Hypothalamus (tissue), 51 donors: ENCODE measurements at places on chromosomes 13 and 19.

- DNase-seq, result no peak
Measured at GRCh38 chr19:2511991-2512390, 36.1 kb downstream of the GADD45B start.

GRCh38 chr19:8320564-8321066, 560 bp downstream of the NDUFA7 start:
- DNase-seq, result no peak

GRCh38 chr13:97250560-97250959, 28.4 kb downstream of the MBNL2 start:
- DNase-seq, result no peak

- DNase-seq, result no peak
Measured at GRCh38 chr19:35519291-35519690, 5.8 kb upstream of the DMKN start.

DNA sequence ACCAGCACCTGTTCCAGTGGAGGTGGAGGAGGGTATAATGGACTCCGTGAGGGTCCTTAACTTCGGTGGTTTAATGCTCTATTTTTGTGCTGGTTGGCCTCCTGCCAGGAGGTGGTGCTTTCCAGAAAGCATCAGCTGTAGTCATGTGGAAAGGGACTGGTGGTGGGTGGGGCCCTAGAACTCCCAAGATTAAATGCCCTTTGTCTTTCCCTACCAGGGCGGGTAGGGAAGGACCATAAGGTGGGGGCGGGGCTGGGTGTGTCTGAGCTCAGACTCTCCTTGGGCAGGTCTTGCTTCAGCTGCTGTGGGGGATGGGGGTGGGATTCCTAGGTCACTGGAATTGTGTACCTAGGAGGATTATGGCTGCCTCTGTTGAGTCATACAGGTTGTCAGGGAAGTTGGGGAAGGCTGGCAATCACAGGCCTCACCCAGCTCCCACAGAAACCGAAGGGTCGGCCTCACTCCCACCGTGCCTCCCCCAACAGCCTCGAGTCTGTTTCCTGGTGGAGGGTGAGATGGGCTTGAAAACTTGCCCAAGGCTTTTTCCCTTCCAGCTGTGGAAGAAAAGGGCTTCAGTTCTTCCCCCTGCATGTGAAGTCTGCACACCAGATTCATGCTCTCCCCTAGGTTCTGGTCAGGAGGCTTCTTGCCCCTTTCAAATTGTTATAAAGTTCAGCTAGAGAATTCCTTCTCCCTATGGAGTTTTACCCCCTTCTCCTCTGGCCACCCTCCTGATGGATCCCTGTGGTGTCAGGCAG, 60.3 kb upstream of the CLDN10 start:
- DNase-seq, result no peak

DNA sequence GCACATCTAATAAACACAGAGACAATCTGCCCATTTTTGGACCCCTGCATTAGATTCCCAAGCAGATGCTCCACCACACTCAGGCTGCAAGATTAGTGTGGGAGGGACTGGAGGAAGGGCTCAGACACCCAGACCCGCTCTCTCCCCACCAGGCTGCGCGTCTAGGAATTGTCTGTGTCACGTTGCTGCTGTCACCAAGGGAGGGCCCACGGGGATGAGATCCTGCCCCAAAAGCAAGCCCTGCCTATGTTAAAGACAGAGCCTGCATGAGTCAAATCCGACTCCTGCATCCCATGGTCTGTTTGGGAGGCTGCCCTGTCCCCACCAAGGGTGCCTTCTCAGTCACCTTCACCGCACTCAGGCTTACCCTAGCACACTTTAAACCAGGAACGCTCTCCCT, 114.4 kb upstream of the ZNF507 start:
- DNase-seq, result no peak

DNA sequence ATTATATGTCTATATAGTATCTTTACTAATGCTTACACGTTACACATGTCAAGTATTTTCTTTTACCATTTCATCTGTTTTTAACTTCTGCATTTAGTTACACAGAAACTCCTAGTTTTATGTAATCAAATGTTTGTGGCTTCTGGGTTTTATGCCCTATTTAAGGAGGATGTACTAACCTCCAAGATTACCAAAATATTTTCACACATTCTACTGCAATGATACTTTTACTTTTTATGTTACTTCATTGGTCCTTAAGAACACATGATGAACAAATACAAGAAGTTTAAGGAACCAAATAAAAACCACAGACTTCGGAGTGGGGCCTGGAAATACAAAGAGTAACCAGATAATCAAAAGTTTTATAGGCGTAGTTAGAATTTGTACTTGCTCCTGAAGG, 37.2 kb downstream of the ZC3H13 start:
- no peak for DNase-seq

GRCh38 chr13:98988780-98989179, 10.9 kb upstream of the DOCK9 start:
- DNase-seq, result no peak

DNA sequence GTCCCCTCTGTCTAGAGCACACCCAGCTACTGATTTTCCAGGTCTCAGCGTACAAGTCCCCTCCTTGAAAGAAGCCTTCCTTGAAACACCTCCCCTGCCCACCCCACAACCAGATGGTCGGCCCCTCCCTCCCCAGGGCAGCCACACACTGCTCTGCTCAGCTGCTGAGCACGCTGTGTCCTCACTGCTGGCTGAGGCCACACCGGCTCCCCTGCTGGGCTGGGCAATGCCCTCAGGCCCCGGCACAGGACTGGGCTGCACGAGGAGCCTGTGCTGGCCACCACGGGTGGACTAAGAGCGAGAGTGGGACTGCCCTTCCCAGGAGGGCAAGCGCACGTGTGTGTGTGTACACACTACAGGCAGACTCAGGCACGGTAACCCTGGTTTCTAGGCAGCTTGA, 11.8 kb upstream of the RSPH6A start:
- DNase-seq, result no peak

DNA sequence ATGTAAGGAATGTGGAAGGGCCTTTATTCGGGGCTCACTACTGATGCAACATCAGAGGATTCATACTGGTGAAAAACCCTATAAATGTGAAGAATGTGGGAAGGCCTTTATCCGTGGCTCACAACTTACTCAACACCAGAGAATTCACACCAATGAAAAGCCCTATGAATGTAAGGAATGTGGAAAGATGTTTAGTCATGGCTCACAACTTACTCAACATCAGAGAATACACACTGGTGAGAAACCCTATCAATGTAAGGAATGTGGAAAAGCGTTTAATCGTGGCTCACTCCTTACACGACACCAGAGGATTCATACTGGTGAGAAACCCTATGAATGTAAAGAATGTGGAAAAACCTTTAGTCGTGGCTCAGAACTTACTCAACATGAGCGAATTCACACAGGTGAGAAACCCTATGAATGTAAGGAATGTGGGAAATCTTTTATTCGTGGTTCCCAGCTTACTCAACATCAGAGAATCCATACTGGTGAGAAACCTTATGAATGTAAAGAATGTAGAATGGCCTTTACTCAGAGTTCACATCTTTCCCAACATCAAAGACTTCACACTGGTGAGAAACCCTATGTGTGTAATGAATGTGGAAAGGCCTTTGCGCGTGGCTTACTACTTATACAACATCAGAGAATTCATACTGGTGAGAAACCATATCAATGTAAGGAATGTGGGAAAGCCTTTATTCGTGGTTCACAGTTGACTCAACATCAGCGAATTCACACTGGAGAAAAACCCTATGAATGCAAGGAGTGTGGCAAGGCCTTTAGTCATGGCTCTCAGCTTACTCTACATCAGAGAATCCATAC, 44.3 kb downstream of the ZNF585A start:
- no peak for DNase-seq

DNA sequence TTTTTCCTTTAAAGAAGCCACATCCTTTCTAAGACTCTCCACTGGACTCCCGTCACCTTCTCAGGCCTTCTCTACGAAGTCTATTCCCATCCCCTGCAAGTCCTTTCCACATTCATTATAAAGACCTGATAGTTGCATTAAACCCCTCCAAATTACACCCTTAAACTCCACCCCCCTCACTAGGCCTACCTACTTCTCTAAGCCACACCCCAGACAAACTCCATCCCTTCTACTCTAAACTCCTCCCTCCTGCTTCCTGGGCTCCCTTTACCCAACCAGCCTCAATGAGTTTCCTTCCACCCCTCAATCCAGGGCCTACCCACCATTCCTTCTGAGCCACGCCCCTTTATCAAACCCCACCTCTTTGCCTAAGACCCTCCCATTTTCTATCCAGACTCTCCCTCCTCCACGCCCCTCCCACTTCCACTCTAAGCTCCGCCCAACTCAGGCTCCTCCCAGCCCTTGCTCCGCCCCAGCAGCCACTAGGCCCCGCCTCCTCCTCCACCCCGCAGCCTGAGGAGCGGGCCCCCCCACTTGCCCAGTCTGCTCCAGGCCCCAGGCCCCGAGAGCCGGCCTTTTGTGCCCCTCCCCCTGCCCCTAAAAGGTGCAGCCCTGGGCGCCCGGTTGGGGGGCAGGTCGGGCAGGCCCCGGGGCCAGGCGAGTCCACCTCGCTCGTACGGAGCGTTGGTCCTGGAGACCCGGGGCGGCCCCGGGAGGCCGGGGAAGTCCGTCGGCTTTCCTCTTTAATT, 424 bp downstream of the FIZ1 start:
- DNase-seq, result peak; percentile 84

DNA sequence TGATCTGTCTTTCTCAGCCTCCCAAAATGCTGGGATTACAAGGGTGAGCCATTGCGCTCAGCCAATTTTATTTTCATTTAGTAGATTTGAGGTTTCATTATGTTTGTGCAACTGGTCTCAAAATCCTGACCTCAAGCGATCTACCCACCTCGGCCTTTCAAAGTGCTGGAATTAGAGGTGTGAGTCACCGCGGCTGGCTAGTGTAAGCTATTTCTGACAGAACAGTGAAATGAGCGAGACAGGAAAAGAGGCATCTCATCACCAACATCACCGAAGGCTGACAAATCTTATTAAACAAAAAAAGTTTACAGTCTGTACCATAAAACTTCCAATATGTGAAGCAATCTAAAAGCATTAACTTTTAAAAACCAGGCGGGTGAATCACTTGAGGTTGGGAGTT, 12.2 kb upstream of the ZNF888 start:
- DNase-seq, result no peak

- DNase-seq, result no peak
Measured at GRCh38 chr19:2883686-2884439, 16.7 kb downstream of the ZNF556 start.

DNA sequence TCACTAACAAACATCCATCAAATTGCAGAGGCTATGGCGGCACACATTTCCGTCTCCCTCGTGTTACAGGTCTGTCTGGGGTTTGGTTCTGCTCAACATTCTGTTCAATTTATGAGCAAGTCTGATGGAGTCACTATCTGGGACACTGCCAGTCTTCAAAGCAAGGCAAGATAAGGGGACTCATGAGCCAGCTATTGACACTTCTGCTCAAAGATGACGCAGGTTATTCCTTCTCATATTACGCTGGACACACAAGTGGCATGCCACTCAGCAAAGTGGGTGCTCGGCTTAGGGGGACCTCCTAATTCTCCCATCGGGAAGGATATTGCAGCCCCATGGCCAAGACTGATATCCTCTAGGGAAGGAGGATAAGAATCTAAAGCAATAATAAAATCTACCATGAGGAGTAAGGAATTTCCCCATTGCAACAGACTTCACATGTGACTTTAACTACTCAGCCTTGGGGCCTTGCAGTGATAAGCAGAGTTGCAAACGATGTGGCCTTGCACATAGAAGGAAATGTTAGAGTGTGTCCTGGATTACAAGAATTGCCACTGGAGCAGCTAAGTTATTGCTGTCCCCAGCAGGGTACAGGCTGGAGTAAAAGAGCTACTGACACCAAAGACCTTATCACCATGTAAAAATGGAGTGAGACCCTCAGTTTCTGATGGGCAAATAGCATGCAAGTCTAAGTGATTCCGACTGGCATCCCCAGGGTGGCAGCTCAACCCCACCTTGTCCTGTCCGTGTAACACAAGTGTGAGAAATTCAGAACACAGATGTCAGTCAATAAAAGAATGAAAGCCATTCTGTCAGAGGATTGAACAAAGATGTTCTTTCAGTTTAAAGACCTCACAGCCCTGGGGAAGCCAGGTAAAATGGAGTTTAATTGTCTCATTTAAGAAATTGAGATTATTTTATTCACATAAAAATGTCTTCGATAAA, 306.1 kb downstream of the IRS2 start:
- no peak for DNase-seq

- DNase-seq, result no peak
Measured at GRCh38 chr19:3520166-3521103, 14.3 kb downstream of the FZR1 start.

- no peak for DNase-seq
Measured at GRCh38 chr13:34546344-34547250, 395.5 kb upstream of the NBEA start.

GRCh38 chr13:82344867-82345266, 1537.4 kb downstream of the SLITRK1 start:
- no peak for DNase-seq

DNA sequence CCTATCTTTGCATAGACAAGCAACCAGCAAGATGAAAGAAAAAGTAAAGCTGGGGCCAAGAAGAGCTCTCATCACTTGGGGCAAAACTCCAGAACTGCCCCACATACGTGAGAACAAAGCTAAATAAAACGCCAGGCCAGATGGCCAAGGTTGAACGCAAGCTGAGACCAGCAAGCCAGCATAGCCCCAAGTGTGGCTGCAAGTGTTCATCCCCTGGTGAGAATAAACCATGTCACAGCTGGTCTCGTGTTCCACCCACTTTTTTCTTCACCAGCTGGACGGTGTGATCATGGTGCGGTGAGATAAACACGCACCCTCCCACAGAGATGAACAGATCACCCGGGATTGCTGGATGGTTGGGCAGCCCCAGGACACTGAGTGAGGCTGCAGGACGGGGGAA, 109.6 kb upstream of the CACNA1A start:
- DNase-seq, result no peak

DNA sequence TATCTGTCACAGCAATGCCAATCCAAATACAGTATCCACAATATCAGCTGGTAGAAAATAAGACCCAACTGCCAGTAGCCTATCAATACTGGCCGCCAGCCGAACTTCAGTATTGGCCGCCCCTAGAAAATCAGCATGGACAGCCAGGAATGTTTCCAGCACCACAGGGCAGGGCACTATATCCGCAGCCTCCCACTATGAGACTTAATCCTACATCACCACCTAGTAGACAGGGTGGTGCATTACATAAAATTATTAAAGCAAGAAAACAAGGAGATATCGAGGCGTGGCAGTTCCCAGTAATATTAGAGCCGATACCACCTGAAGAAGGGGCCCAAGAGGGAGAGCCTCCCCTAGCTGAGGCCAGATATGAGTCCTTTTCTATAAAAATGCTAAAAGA, 111.3 kb downstream of the ZNF486 start:
- DNase-seq, result no peak

DNA sequence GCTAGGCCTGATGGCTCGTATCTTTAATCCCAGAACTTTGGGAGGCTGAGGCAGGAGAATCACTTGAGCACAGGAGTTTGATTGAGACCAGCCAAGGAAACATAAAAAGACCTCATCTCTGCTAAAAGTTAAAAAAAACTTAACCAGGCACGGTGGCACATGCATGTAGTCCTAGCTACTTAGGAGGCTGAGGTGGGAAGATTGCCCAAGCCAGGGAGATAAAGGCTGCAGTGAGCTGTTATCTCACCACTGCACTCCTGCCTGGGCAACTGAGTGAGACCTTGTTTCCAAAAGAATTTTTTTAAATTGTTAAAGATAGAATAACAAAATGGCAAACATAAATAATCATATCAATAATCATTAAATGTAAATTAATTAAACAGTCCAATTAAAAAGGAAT, 365.8 kb downstream of the MTUS2 start:
- DNase-seq, result no peak

GRCh38 chr19:51434456-51434855, 17.0 kb upstream of the SIGLEC10 start:
- no peak for DNase-seq
